NCI-H2081 (cell line): ENCODE measurements at places on chromosomes 6 and 20.

GRCh38 chr20:9590189-9590588, 75.8 kb downstream of the LAMP5 start:
- peak; percentile 56 for DNase-seq

GRCh38 chr6:93749930-93750329, 330.6 kb upstream of the EPHA7 start:
- DNase-seq = no peak

DNA sequence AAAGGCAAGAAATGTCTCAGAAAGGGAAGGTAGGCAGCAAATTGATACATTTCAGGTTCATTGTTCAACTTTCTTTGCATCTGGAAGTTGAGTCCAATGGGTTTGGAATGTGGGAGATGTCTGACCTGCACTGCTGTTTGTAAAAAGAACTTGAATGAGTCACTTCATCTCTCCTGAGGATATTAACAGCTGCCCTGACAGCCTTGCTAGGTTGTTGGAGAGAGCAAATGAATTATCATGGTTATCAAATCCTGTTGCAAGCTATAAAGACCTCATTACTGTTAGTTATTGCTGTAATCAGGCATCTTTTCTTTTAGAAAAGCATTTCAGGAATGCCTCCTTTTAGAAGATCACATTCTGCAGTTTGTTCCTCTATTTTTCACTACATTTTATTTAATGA, 23.0 kb upstream of the FLRT3 start:
- no peak for DNase-seq

GRCh38 chr6:328136-328670, 35.9 kb downstream of the DUSP22 start:
- DNase-seq = no peak

GRCh38 chr6:165825256-165825815, 162.3 kb upstream of the PDE10A start:
- no peak for DNase-seq

DNA sequence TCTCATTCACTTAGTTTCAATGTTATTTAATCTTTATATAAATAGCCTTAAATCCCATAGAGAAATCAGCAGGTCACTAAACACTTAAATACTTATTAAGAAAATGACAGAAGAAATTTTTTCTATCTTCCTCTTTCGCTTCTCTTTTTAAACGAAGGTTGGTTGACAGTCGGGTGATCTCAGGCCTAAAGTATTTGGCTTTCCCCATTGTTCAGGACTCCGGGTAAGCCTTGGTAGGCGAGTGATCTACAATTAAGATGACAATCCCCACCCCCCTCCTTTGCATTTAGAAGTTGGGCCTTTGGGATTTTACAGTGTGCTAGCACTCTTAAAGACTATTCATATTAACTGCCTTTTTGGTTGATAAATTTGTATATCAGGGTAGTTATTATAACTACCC, 19.7 kb upstream of the UTRN start:
- DNase-seq = no peak

GRCh38 chr6:68776354-68776753, 141.3 kb downstream of the ADGRB3 start:
- DNase-seq = peak; percentile 5

GRCh38 chr6:162395181-162395580, 332.4 kb downstream of the PRKN start:
- no peak for DNase-seq

GRCh38 chr6:112770308-112770707, 423.2 kb downstream of the RFPL4B start:
- DNase-seq = no peak

DNA sequence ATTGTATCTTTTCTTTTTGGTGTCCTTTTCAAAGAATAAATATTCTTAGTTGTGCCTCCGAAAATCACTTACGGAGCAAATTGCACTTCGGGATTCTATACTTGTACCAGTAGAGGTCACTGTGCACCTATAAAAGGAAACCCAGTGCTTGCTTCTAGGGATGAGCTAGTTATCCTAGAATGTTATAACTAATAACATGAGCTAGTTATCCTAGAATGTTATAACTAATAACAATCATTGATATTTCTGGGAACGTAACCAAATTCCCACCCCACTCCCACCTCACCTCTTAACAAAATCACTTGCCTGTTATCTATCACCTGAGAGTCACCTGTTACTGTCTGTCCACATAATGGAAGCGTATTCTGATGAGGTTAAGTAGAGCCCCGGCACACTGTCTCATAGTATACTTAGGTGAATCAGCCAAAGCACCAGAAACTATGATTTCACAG, 126.9 kb upstream of the TIAM2 start:
- peak; percentile 26 for DNase-seq

- peak; percentile 96 for DNase-seq
Observed at GRCh38 chr6:125956506-125957390, at the start of gene HINT3. TSS of gene HINT3 (plus strand) at chr6:125956770. CDS start at chr6:125956978, 208 bp downstream.

- no peak for DNase-seq
Observed at GRCh38 chr6:112032728-112033127, 21.2 kb upstream of the CCN6 start.

GRCh38 chr6:47787620-47788497, 6.0 kb downstream of the OPN5 start:
- DNase-seq = peak; percentile 67

GRCh38 chr6:36735110-36736071, 37.8 kb downstream of the RAB44 start:
- no peak for DNase-seq

GRCh38 chr6:151869787-151870186, 62.3 kb downstream of the ESR1 start:
- DNase-seq = no peak
